ENCODE measurements at places on chromosomes 1 and 21. TPM values are rescaled to one million over a fixed set of nuclear protein-coding genes. Genes with fewer than 3 reads are reported as not detected.
A peak's percentile ranks its signal among the peaks of the same experiment; 100 is the strongest.

The TMEM51 gene
- 11.6 TPM for polyA plus RNA-seq

The RSPH1 gene
- polyA plus RNA-seq = 0.05 TPM

The NMNAT2 gene
- 0.61 TPM for polyA plus RNA-seq

The SPRR2G gene
- polyA plus RNA-seq = not detected

The KCNAB2 gene
- polyA plus RNA-seq = 2.1 TPM

DNA sequence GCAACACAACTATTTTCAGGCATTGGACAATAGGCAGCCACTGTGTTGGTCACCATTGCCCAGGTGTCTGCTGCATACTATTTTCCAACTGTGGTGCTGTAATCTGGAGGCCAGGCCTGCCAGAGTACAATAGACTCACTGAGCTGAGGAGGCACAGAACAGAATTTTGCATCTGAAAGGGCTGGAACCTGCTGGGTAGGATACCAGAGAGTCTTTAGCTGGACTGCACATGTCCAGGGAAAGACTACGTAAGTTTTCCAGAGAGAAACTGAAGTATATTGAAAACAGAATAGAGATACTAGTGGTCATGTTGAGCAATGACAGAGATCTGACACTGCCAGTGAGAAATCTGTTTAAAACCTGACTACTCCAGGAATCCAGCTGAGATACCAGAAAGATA lies 200.8 kb downstream of the RASAL2 start:
- H3K4me3 ChIP-seq = no peak overlapping the region
- no peak overlapping the region for H3K27ac ChIP-seq
- H3K27me3 ChIP-seq = no peaks in the 10 kb centered on the region
- DNase-seq = no peak
- no peaks in the 10 kb centered on the region for H3K36me3 ChIP-seq

GRCh38 chr1:246383791-246384190 lies 123.3 kb downstream of the SMYD3 start:
- no peaks in the 10 kb centered on the region for H3K4me1 ChIP-seq
- no peak overlapping the region for H3K4me3 ChIP-seq
- H3K27ac ChIP-seq = no peak overlapping the region

- no peak for DNase-seq
- no peak overlapping the region for H3K27ac ChIP-seq
- no peaks in the 10 kb centered on the region for H3K4me1 ChIP-seq
- no peaks in the 10 kb centered on the region for H3K36me3 ChIP-seq
- no peaks in the 10 kb centered on the region for H3K27me3 ChIP-seq
- H3K4me3 ChIP-seq = no peak overlapping the region
Observed at GRCh38 chr1:27267153-27267552, 32.7 kb downstream of the WDTC1 start.

DNA sequence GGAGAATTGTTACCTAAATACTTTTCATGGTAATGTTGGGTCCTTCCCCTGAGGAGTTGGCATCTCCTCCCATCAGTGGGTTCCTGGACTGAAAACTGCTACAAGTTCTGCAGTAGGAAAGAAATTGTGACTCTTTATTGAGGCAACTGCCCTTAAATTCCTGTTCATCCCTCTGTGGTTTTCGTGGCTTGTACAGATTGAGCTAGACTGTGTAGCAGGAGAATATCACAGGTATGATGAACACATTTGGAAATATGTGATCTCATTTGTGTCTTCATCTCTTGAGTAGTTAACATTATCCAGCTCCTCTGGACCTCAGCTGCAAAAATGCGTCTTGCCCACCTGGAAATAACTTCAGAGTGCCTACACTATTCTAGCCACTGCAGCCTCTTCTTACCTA lies 390.6 kb downstream of the PTPRC start:
- H3K27ac ChIP-seq = no peak overlapping the region
- H3K27me3 ChIP-seq = no peaks in the 10 kb centered on the region
- no peak overlapping the region for H3K4me3 ChIP-seq
- no peaks in the 10 kb centered on the region for H3K36me3 ChIP-seq

The ADCY10 gene
- polyA plus RNA-seq = not detected

The TESK2 gene
- polyA plus RNA-seq = 1.2 TPM

DNA sequence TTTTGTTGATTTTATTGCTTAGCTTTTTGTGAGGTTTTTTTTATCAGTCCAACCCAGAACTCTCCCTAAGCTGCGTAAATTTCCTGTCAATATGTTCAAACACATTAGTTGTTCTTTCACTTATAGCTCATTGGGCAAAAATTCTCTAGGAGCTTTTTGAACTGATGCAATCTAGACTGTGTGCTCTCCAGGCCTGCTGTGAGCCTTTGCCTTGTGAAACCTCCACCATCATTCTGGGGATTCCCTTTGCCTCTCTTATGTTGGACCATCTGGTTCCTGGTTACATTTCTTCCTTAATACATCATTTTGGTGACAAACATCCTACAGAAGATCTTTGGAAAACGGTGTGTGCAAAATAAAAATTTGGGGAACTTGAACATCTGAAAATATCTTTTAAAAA lies 247.2 kb downstream of the LRRC7 start:
- DNase-seq = peak; percentile 38
- H3K27ac ChIP-seq = no peak overlapping the region
- no peaks in the 10 kb centered on the region for H3K36me3 ChIP-seq

DNA sequence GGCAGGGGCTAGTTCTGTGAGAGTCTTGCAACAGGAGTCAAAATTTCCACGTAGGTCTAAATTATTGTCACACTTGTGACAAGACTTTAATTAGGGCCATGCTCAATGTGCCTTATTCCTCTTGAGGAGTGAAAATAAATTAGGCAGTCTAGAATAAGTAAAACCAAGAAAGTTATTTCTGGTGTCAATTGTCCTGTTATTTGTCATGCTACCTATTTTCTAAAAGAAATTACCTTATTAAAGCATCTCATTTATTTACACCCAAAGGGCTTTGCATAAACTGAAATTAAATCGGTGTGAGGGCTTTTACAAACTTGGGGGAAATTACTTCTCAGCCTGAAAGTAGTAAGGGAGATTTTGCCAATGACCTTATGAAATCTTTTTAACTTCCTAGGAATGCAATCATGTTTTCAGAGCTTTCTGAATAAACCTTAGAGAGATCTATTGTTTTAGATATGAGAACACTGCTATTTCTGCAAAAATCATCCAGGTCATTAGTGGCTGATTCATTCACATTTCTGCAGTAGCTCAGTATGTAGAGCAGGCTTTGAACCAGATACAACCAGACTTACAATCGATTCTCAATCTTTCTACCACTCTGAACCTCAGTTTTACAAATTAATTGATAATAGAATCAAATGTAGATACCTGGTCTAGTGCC lies 221.2 kb upstream of the SAMSN1 start:
- no peaks in the 10 kb centered on the region for H3K36me3 ChIP-seq
- no peak for DNase-seq
- no peak overlapping the region for H3K27ac ChIP-seq
- H3K27me3 ChIP-seq = no peaks in the 10 kb centered on the region
- no peaks in the 10 kb centered on the region for H3K4me1 ChIP-seq

GRCh38 chr1:117003223-117003875 lies 1.8 kb downstream of the CD101 start:
- H3K36me3 ChIP-seq = no peaks in the 10 kb centered on the region
- DNase-seq = no peak
- H3K27me3 ChIP-seq = no peaks in the 10 kb centered on the region
- H3K27ac ChIP-seq = no peak overlapping the region

DNA sequence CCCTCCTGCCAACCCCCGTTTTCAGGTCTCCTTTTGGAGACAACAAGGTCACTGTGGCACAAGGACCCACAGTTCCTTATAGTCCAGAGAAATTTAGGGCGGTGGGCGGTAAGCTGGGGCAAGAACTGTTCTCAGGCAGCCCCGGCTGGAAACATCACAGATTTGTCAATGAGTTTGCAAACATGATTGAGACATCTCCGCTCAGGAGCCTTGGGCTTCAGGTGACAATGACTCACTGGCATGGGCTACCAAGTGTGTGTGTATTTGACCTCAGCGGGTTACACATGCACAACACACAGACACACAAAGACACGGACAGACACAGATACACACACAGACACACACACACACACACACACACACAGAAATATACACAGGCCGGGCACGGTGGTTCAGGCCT lies 58.2 kb upstream of the ABCG1 start:
- H3K27ac ChIP-seq = no peak overlapping the region
- no peaks in the 10 kb centered on the region for H3K36me3 ChIP-seq
- DNase-seq = no peak
- no peaks in the 10 kb centered on the region for H3K27me3 ChIP-seq
- no peaks in the 10 kb centered on the region for H3K4me1 ChIP-seq

- H3K36me3 ChIP-seq = no peaks in the 10 kb centered on the region
- no peak for DNase-seq
- no peak overlapping the region for H3K27ac ChIP-seq
- H3K4me3 ChIP-seq = no peak overlapping the region
Observed at GRCh38 chr1:117590273-117590925, 15.4 kb upstream of the TENT5C start.

- peaks cover 20% of the 10 kb centered on the region for H3K4me1 ChIP-seq
- no peaks in the 10 kb centered on the region for H3K36me3 ChIP-seq
Observed at GRCh38 chr1:223233019-223233409, 90.0 kb upstream of the TLR5 start.

- no peak for DNase-seq
- no peak overlapping the region for H3K27ac ChIP-seq
- H3K36me3 ChIP-seq = no peaks in the 10 kb centered on the region
- H3K27me3 ChIP-seq = no peaks in the 10 kb centered on the region
- H3K4me1 ChIP-seq = no peaks in the 10 kb centered on the region
Observed at GRCh38 chr1:198610362-198610761, 28.5 kb upstream of the PTPRC start.

DNA sequence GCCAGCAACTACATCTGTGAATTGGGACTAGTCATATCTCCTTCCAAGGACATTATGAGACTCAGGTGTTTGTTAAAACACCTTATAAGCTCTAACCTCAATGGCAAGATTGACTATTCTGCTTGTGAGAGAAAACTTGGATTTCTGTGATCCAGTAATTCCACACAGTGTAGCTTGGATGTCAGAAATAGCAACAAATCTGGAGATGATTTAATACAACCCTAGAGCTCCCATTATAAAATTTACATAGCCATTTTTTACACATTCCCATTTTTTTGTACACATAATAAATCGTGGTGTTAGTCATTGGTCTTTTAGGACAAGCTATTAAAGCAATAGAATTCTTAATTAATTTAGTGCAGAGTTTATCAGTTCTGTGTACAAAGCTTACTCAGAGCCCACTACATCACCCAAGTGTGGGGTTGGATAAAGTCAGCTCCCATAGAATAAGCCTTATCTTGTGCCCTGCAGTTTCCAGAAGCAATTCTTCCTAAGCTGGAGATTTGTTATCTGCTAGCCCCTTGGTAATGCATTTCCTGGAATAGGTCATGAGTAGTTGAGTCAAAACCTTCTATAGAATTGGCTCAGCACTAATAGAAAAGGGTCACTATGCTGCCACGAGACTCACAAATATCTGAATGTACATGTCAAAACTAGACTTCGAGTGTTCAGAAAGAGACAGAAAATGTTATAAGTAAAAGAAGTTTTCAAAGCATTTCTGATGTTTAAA lies 434.0 kb upstream of the RUNX1 start:
- no peak overlapping the region for H3K4me3 ChIP-seq
- no peak overlapping the region for H3K27ac ChIP-seq
- no peaks in the 10 kb centered on the region for H3K27me3 ChIP-seq
- H3K4me1 ChIP-seq = no peaks in the 10 kb centered on the region
- DNase-seq = peak; percentile 29
- no peaks in the 10 kb centered on the region for H3K36me3 ChIP-seq

DNA sequence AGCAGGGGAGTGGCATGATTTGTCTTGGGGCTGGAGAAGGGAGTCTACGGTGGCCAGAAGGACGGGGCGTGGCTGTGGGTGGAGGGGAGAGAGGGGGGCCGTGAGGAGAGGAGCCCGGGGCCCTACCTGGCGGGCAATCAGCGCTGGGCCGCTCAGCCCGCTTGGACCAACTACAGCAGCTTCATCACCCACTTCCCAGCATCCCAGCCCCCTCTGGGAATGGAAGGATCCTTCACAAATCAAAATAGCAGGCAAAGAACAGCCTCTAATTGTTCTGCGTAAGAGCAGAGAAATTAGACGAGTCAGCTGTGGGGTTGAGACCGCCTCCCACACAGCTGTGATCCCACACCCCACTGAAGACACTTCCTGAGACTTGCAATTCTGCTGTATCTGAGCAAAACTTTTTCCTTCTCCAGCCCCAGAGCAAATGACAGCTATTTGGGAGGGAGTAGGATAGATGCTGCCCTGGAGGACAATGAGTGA lies 43.5 kb downstream of the OPRD1 start:
- no peak overlapping the region for H3K4me3 ChIP-seq
- no peak overlapping the region for H3K27ac ChIP-seq
- no peak for DNase-seq
- H3K27me3 ChIP-seq = no peaks in the 10 kb centered on the region
- H3K4me1 ChIP-seq = no peaks in the 10 kb centered on the region

GRCh38 chr1:186078245-186078644 lies 296.8 kb downstream of the TPR start:
- H3K27me3 ChIP-seq = no peaks in the 10 kb centered on the region
- H3K4me3 ChIP-seq = no peak overlapping the region
- no peak for DNase-seq
- H3K36me3 ChIP-seq = no peaks in the 10 kb centered on the region
- no peaks in the 10 kb centered on the region for H3K4me1 ChIP-seq

- no peaks in the 10 kb centered on the region for H3K4me1 ChIP-seq
- H3K36me3 ChIP-seq = no peaks in the 10 kb centered on the region
- peak; percentile 94 for DNase-seq
- H3K27me3 ChIP-seq = no peaks in the 10 kb centered on the region
- H3K27ac ChIP-seq = no peak overlapping the region
Observed at GRCh38 chr1:93964777-93965200, 55.6 kb upstream of the GCLM start.

- H3K27me3 ChIP-seq = no peaks in the 10 kb centered on the region
- no peaks in the 10 kb centered on the region for H3K36me3 ChIP-seq
- DNase-seq = no peak
Observed at GRCh38 chr1:214523124-214523824, 28.1 kb downstream of the PTPN14 start.

DNA sequence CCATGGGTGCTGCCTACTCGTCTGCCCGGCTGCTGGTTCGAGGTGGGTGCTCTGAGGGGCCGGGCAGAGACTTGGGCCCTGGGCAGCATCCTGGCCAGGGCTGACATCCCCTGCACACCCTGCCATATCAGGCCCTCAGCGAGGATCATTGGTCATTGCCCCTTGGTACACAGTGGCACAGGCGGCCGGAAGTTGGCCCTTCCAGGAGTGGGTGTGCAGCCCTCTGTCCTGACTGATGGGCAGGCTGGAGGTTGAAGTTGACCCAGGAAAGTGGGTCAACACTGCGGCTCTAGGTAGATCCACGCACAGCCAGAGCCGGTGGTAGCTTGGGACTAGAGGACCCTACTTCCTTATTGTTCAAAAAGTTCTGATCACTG lies 72.9 kb downstream of the TRIM11 start:
- no peaks in the 10 kb centered on the region for H3K27me3 ChIP-seq
- DNase-seq = no peak
- no peaks in the 10 kb centered on the region for H3K36me3 ChIP-seq
- no peak overlapping the region for H3K27ac ChIP-seq
- no peaks in the 10 kb centered on the region for H3K4me1 ChIP-seq

DNA sequence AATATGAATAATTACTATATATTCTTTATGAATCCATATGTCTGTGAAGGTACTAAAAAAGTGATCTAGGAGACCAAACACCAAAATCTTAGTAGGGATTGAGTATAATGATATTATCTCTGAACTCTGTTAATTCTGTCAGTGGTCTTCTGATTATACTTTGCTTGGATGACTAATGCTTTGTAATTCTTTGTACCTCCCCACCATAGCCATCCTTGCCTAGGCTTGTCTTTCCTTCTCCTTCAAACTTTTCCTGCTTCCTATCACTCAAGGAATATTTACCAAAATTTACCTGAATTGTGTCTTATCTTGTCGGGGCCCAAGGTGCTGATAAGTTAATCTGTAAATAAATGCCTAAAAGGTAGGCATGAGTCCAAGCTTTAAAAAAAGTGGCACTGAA lies 845 bp upstream of the RGS5 start:
- H3K36me3 ChIP-seq = no peaks in the 10 kb centered on the region
- DNase-seq = no peak
- H3K27me3 ChIP-seq = no peaks in the 10 kb centered on the region
- H3K27ac ChIP-seq = no peak overlapping the region
